ENCODE measurements at places on chromosomes 7 and 10.

DNA sequence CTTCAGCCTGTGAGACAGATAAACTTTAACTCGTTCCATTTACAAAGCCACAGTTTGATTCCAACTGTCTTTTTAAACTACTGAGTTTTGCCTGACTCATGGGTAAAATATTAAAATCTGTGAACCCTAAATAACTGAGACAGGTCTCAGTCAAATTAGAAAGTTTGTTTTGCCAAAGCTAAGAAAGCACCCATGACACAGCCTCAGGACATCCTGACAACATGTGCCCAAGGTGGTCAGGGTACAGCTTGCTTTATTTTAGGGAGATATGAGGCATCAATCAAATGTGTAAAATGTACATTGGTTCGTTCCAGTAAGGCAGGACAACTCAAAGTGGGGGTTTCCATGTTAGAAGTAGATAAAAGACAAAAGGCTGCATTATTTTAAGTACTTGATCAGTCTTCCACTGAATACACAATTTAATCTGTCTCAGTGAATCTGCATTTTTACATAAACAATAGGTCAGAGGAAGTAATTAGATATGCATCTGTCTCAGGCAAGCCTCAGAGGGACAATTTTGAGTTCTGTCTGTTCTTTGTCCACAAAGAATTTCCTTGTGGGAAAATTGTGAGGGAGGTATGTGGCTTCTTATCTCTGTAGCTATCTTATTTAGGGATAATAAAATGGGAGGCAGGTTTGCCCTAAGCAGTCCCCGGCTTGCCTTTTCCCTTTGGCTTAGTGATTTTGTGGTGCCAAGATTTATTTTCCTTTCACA lies 11.0 kb upstream of the PIP start:
- no peak for DNase-seq

GRCh38 chr7:158268816-158269535 lies 318.6 kb downstream of the PTPRN2 start:
- DNase-seq: no peak

DNA sequence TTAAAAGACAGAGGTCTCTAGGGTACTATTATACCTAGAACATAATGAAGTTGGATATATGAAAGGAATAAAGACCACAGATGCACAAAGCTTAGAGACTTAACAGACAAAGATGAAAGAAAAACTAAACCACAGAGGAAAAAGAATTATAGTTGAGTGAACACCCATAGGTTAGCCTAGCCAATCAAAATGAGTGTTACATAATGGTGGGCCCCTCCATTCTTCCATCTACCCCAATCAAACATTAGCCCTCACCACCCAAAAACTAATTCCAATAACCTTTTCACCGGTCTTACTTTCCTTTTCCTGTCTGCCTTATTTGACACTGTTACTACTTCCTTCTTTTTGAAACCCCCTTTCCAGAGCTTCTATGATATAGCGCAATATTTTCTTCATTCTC lies 130.1 kb downstream of the ELMO1 start:
- no peak for DNase-seq

DNA sequence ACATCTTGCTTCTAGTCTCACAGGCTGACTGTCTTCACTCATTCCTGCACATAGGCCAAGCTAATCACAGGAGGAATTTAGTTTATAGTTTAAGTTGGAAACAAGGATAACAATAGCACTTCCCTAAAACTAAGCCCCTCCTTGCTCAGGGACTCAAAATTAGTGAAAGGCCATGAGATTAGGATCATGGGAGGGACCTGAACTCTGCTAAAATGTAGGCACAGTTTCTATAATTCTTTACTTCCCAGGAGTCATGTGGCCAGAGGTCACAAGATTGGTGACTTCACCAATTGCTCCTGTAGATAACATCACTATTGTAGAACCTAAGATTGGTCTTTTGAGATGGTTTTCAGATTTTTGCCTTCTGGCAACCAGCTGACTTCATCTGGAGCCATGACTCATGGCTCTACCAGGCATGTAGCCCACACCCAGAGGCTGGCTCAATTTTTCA lies 14.8 kb upstream of the UPP1 start:
- DNase-seq: no peak

- DNase-seq: no peak
Observed at GRCh38 chr10:132746801-132747625, 38.9 kb downstream of the NKX6-2 start.

GRCh38 chr7:101162551-101163278 lies 2.7 kb downstream of the VGF start:
- DNase-seq: peak; percentile 61

DNA sequence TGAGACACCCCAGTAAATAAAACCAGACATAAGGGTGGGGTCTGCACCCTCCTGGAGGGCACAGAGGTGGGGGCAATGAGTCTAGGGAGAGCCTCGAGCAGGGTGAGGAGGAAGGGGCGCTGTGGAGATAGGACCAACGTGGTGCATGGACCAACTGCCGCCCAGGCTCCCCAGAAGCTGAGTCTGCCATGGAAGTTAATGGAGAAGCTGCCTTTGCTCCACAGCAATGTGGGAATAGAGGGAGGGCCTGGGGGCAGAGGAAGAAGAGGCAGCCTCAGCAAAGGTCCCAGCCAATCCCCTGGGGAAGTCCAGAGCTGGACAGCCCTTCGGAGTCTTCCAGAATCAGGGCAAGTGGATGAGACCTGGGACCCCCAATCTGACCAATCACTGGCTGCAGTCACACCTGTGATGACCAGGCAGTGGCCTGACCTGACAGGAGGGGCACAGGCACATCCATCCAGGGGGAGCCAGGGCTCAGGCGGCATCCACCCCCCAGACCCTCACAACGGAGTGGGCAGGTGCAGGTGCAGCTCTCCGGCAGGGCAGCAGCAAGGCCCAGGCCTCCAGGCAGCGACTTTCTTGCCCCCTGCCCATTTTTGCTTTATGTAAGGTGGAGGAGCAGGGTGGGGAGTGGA lies 242.2 kb upstream of the PPP2R2D start:
- DNase-seq: no peak

DNA sequence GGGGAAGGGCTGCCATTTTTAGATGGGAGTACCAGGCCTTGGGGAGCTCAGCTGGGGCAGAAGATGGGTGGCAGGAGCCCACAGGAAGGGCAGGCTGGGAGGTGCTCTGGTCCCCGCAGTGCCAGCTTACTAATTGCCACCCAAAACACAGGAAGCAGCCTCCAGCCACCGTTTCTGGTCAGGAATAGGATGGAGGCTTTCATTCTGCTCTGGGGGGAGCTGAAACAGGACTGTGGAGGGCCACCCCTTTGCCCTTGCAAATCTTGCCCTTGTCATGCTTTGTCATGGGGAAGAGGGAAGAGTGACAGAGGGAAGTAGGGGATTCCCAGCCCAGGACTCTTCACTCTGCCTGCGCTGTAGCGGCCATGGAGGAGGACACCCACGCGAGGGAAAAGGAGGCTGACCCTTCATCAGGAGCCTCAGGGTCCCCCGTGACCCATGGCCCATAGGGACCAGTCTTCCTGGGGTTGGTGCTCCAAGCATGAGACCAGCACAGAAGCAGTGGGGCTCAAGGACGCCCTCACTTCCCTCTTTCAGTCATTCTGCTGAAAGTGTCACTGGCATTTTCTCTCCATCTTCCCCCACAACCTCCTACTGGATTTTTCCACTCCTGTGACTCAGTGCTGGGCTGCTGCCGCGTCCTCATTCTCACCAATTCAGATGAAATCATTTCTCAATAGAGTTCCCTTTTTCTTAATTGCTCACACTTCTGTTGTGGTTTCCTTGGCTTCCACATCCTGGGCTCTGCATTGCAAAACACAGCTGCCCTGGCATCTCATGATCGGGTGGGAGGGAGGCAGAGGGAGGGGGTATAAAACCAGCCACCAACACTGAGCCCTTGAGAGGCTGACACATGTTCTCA lies 61.9 kb downstream of the MKI67 start:
- no peak for DNase-seq

DNA sequence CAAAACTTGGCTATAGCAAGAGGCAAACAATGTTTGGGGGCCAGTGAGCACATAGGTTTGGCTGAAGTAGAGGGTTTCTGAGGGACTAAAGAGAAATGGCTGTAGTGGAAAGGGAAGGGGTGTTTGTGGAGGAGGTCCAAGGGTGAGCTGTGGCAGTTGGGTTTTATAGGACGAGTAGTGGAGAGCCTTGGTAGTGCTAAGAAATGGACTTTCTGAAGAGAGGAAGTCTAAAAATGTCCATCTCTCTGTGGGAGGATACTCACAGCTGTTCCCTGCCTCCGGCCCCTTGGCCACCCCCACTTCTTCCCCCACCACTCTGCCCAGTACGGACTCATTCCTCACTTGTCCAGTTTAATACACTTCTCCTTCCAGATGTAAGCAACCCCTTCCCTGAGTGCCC lies 64.3 kb downstream of the ZNF22 start:
- DNase-seq: no peak

- DNase-seq: no peak
Observed at GRCh38 chr10:43365001-43365400, 6.4 kb upstream of the FXYD4 start.

- DNase-seq: no peak
Observed at GRCh38 chr7:91717681-91718470, 162.6 kb downstream of the MTERF1 start.

GRCh38 chr7:2873686-2874551 lies 29.8 kb upstream of the GNA12 start:
- DNase-seq: peak; percentile 37

Measured in HEK293T (cell line).